ENCODE measurements at places on chromosomes 2 and 18. TPM values are rescaled to one million over a fixed set of nuclear protein-coding genes. Genes with fewer than 3 reads are reported as not detected.

Gene TCF23
- total RNA-seq = not detected

Gene PARD3B
- 30.9 TPM for total RNA-seq

Gene HOXD13
- total RNA-seq = not detected

Gene ALLC
- not detected for total RNA-seq

Gene GYPC
- 13.3 TPM for total RNA-seq

Gene SP110
- total RNA-seq = 11.6 TPM

Gene SNORC
- total RNA-seq = 4.0 TPM

Gene SCN7A
- not detected for total RNA-seq

Gene ASB3
- 20.5 TPM for total RNA-seq

Gene IGFBP5
- not detected for total RNA-seq

Gene GALNT14
- 0.40 TPM for total RNA-seq

Gene LRRTM4
- not detected for total RNA-seq

Gene CPO
- not detected for total RNA-seq

Gene GLI2
- 0.51 TPM for total RNA-seq

Gene FAM124B
- total RNA-seq = 82.0 TPM

Gene PGAP1
- total RNA-seq = 9.8 TPM

Gene SLC9A2
- not detected for total RNA-seq

Gene MRPL19
- total RNA-seq = 50.4 TPM

Gene DYNAP
- total RNA-seq = not detected

Gene KRTCAP3
- 4.6 TPM for total RNA-seq

Gene NCKAP5
- total RNA-seq = 3.0 TPM

Gene IL1R1
- total RNA-seq = 5.5 TPM

Gene CRACDL
- total RNA-seq = 3.8 TPM

Gene ITGA4
- total RNA-seq = 2.8 TPM

Gene KIF5C
- total RNA-seq = 0.21 TPM

Gene CRYBA2
- total RNA-seq = not detected

Gene RMDN2
- 1.8 TPM for total RNA-seq

Gene FNDC4
- 15.5 TPM for total RNA-seq

Gene ALPI
- total RNA-seq = not detected

Gene MYO5B
- total RNA-seq = 1.4 TPM

Gene FBXO15
- not detected for total RNA-seq

Gene AOX1
- total RNA-seq = 0.23 TPM

Gene NPPC
- total RNA-seq = not detected

Gene GEN1
- 29.6 TPM for total RNA-seq

Gene LMAN2L
- 18.2 TPM for total RNA-seq

Gene CCBE1
- not detected for total RNA-seq

Gene SLC14A1
- not detected for total RNA-seq

Gene CREG2
- total RNA-seq = 0.88 TPM

Gene PRKAG3
- total RNA-seq = not detected

Gene C2orf80
- not detected for total RNA-seq

Gene KCNG2
- not detected for total RNA-seq

Gene MOGAT1
- total RNA-seq = not detected

Gene ERICH2
- total RNA-seq = not detected

Gene TUBB8B
- 1.1 TPM for total RNA-seq

Gene ALK
- total RNA-seq = not detected
